ENCODE measurements at places on chromosomes 4 and X. TPM values are rescaled to one million over a fixed set of nuclear protein-coding genes. Genes with fewer than 3 reads are reported as not detected.

- DNase-seq, result no peak
These were observed 287.2 kb downstream of the DTHD1 start for GRCh38 chr4:36568575-36568974.

Gene IQCM
- polyA plus RNA-seq, result not detected

Gene TXK
- polyA plus RNA-seq, result 4.4 TPM

Gene SMIM10
- polyA plus RNA-seq, result 7.4 TPM

- no peak for DNase-seq
These were observed 1.8 kb downstream of the PCSK1N start for GRCh38 chrX:48833542-48834138.

GRCh38 chrX:149531599-149531998, 9.2 kb upstream of the EOLA1 start:
- no peak for DNase-seq

DNA sequence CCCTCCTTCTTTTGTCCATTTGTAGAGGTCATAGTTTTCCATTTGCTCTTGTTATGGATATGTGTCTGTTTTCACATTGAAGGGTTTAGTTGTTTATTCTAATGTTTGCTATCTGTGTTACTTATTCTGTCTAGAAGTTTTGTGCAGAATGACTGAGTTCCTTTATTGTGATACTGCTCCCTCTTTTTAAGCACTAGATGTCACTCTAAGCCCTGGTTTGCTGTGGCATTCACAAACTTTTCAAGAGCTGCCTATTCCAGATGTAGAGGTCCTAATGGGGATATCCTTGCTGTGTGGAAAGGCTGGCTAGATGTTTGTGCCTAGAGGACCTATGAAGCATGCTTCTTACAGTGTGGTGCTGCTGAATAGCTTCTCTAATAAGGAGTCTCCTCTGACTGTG, 338.6 kb downstream of the SPIN4 start:
- no peak for DNase-seq

Gene FGFBP1
- polyA plus RNA-seq, result not detected

Gene STS
- polyA plus RNA-seq, result 4.9 TPM

Gene STOX2
- polyA plus RNA-seq, result 16.1 TPM

GRCh38 chrX:49029876-49030275, 13.3 kb downstream of the TFE3 start:
- no peak for DNase-seq

Gene EDA2R
- polyA plus RNA-seq, result 1.2 TPM

Gene SCRG1
- 0.36 TPM for polyA plus RNA-seq

DNA sequence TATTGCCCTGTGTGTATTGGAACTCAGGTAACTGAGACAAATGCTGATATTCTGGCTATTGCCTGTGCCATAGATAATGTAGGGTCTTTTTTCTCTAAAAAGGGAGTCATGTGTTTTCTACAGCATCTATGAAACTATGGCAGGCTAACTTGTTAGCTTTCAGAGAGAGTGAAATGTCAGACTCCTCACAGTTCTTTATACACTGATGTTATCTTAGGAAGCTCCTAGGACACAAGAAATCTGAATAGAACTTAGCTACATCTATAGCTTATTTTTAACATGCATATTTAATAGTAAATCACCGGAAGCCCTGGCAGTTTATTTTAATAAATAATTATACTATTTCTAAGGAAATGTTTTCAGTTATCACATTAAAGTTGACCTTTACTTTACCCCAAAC, 369.6 kb downstream of the NAF1 start:
- no peak for DNase-seq

DNA sequence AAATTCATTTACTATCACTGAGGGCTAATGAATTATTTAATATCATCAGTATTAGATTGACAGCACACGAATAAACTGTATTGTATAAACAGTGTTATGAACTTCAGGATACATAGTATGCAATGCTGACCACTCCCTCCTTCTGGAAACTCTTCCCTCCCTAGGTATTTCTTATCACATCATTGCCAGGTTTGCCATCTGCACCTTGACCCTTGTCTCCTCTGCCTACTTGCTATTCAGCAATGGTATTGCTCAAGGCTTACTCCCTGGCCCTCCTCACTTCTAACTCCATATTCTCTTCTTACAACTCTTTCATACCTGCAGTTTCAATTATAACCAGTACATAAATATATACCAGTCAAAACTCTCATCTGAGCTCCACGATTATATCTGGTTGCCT, 38.9 kb downstream of the ATP8A1 start:
- DNase-seq, result no peak

GRCh38 chrX:153397256-153397960, 3.7 kb downstream of the PNMA6E start:
- DNase-seq, result no peak

DNA sequence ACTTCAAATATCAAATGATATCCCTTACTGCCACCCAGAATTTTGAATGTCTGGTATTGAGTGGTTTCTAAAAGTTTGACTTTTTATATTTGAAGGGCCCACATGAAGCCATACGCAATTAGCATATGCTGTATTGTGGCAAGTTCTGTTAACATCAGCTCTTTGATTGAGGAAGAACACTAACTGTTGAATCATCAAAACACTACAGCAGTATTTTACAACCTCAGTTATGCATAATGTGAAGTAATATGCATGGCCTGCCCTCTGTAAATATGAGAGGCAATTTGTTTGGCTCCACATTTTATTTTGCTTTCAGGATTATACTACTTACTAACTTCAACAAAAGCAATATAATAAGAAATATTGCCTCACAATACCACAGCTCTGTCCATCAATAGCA, 62.2 kb upstream of the DMD start:
- no peak for DNase-seq

Gene MAPK10
- 31.9 TPM for polyA plus RNA-seq

Gene GIMD1
- polyA plus RNA-seq, result not detected

DNA sequence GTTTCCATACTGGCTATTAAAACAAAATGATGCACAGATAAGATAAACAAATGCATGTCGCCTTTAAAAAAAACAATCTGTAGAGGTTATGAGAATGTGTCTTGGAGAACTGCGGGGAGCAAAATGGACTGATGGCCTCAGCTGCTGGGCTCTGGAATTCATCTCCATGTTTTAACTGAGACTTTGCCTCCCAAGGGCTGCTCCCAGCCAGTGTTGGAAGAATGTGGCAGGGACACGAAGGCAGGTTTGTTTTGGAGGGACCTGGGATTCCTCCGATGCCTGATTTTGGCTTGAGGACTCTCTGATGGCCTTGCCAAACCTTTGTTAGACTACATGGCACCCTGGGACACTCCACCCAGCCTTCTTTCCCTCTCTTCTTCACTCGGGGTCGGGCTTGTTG, 83.5 kb upstream of the AP1S2 start:
- no peak for DNase-seq

Gene IL21
- not detected for polyA plus RNA-seq

DNA sequence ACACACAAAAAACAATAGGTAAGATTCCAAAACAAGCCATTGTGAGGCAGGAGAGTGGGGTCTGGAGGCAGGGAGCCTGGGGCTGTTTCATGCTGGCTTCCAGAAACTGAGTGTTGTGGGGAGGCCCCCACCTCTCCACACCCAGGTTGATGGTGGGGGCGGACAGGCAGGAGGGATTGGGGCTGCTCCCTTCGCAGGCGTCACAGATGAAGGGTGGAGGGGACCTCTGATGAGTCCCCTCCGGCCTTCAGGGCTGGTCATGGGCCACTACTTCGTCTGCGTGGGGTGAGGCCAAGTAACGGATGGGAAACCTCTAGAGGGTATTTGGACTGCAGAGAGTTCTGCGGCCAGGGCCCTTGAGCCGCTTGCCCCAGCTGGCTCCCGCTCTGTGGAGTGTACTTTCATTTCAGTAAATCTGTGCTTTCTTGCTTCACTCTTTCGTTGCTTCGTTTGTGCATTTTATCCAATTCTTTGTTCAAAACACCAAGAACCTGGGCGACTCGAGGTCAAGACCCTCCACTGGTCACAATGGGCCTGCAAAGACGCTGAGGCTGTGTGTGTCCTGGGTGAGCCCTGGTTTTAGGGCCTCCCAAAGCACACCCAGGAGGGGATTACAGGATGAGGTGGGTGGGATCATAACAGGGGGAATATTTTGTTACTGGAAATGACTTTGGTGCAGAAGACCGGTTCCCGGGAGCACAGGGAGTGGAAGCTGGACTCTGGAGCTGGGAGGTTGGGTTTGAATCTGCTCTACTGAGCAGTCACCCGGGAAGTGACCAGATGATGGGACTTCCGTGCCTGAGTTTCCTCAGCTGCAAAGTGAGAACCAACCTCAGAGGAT, 83.7 kb upstream of the ADRA2C start:
- peak; percentile 49 for DNase-seq

DNA sequence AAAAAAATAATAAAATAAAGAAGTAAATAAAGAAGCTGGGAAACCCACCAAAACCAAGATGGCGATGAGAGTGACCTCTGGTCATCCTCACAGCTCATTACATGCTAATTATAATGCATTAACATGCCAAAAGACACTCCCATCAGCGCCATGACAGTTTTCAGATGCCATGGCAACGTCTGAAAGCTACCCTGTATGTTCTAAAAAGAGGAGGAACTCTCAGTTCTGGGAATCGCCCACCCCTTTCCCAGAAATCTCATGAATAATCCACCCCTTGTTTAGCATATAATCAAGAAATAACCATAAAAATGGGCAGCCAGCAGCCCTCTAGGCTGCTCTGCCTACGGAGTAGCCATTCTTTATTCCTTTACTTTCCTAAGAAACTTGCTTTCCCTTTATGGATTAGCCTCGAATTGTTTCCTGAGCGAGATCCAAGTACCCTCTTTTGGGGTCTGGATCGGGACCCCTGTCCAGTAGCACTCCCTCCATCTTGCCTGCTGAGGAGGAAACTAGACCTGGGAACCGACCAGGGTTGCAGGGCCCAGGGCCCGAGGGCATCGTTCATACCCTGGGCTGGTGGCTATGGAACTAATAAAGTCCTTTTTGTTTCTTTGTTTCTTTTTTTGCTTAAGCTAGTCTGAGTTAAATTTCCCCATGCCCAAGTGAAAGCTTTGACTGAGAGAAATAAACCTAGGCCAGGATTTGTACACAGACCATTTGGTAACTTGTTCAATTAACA, 30.9 kb downstream of the HTT-AS start:
- no peak for DNase-seq

Gene ABLIM2
- 7.3 TPM for polyA plus RNA-seq

DNA sequence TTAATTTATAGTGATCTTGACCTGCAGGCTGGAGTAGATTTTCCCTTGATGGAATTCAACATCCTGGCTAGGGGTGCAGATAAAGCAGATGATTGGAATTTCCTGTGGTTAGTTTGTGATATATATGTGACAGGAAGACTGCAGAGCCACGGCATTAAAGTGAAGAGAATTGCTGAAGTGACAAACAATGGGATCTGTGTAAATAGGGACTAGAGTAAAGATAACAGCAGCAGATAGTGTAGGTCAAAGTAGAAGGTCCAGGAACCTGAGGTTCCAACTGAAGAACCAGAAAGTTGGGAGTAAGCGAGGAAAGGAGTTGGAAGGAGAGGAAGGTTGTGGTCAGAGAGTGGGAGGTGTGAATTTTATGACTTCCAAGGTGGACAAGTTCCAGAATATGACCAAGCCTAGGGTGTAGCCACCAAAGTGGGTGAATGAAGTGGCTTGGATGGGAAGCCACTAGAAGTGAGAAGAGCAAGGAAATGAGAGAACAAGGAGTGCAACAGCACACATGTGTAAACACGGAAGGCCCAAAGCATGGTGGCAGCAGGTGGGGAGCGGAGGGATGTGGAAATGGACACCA, 325.0 kb downstream of the RAB28 start:
- DNase-seq, result no peak

DNA sequence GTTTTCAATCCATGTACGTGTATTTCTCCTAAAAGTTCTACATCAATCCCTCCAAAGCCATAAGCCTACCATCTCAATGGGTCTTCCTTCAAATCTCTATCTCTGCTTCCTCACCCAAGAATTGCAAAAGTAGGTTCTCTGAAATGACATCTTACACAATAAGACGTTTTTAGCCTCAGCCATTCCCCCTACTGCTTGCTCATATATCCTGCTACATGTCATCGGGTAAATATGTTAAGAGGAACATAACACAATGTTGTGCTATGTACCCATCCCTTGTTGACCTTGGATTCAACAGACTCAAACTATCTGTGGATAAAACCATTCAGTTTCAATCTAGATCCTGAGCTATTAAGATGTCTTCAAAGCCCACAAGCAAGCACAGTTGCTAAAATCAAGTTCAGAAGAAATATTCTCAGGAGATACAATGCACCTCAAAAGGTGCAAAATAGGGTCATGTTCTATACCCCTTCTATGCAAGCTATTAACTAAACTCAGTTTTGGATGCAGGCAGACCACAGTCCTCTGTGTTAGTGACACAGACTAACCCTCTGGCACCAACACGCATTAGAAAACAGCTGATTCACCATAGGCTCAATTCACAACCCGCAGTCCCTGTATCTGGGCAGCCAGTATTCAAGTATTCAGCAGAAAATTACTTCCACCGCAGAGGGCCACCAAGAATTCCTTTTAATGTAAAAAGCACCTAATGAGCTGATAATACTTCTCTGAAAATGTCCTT, 56.8 kb downstream of the CD99L2 start:
- no peak for DNase-seq

GRCh38 chr4:138843616-138844015, 172.0 kb upstream of the NOCT start:
- DNase-seq, result no peak

GRCh38 chr4:112119353-112119783, 25.9 kb upstream of the FAM241A start:
- DNase-seq, result no peak

DNA sequence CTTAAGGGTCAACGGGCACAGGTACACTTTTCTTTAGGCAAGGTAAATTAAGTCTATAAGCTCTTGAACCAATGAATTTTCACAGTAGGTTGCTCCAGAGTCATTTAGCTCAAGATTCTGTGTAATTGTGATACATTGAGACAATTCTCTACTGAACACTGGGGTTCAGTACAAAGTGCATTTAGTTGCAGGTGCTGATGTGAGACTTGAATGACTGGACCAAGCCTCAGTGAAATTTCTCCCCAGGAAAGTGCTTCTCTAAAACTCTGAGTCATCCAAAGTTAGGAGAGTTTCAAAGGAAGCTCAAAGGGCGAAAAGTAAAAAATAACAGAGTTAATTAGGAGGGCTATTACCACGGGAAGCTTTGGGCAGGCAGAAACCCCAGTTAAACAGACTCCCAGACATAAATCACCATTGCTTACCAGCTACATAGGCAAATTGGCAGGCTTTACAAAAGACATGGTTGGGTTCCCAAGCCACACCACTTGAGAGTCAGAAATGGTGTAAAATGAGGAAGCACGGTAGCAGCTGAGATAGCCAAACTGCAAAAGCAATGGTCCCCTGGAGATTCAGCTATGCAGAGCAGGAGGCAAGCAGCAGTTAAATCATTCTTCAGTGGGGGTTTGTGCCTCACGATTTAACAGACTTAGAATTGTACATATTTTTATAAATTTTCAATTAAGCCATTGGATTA, 202.6 kb downstream of the PCDH19 start:
- DNase-seq, result no peak

- DNase-seq, result no peak
These were observed 589.5 kb upstream of the LCORL start for GRCh38 chr4:18611026-18611425.

- no peak for DNase-seq
These were observed 195.5 kb downstream of the PTTG2 start for GRCh38 chr4:38155589-38156294.

DNA sequence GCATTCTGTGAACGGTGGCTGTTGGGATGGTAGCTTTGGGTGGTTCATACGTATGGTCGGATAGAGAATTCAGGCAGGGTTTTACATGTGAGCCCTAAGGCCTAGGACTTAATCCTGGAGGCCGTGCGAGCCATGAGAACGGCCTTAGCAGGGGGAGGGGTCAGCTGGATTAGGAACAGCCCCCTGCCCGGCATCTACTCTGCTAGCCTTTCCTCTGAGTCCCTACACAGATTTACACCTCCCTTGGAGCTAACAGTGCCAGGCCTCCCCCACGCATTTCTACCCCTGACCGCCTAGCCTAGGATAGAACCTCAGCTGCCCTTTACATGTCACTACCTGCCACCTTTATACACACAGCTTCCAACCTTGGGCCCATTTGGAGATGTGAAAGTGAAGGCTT, 7.1 kb downstream of the PRAF2 start:
- DNase-seq, result no peak
